ENCODE measurements at places on chromosomes 1 and 21. TPM values are rescaled to one million over a fixed set of nuclear protein-coding genes. Genes with fewer than 3 reads are reported as not detected.

PCP4L1 gene
- 0.28 TPM for total RNA-seq

ARHGEF10L gene
- not detected for total RNA-seq

CNIH4 gene
- 52.1 TPM for total RNA-seq

C8A gene
- not detected for total RNA-seq

KMO gene
- not detected for total RNA-seq

AK4 gene
- 58.1 TPM for total RNA-seq

USH2A gene
- total RNA-seq: not detected

TNFRSF18 gene
- 116 TPM for total RNA-seq

TMED5 gene
- 70.8 TPM for total RNA-seq

FAM3B gene
- total RNA-seq: not detected

C1orf210 gene
- total RNA-seq: not detected
